Fibroblast of villous mesenchyme (primary cell): ENCODE measurements at places on chromosomes 1 and 21. TPM values are rescaled to one million over a fixed set of nuclear protein-coding genes. Genes with fewer than 3 reads are reported as not detected.

The ADAM30 gene
- under 0.01 TPM in 1 of 2 replicates, not detected in the other for total RNA-seq

GRCh38 chr1:6112690-6113005, 67.0 kb downstream of the KCNAB2 start:
- DNase-seq, result no peak

- DNase-seq, result no peak
These were observed 132.9 kb upstream of the BMP8A start for GRCh38 chr1:39358491-39358890.

- peak; percentile 56 for DNase-seq
These were observed 509 bp downstream of the ADAMTS4 start for GRCh38 chr1:161198194-161198896.

DNA sequence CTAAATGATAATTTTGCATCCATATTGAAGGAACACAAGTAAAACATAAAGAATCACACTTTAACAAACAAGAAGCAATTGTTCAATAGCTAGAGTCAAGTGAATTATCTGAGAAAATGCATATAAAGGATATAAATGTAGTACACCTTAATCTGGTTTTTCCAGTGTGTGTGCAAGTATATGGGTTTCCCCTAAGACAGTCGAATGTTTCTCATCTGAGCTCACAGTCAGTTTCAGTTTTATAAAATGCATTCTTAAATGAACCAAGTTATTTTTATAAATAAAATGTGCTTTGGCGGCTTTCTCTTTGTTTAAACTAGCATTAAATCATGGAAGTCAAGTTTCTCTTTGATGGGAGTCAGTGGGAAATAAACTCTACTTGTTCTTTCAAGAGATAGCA, 125.9 kb downstream of the PTPRC start:
- DNase-seq, result no peak

The MROH9 gene
- under 0.01 TPM in 2 replicates for total RNA-seq

DNA sequence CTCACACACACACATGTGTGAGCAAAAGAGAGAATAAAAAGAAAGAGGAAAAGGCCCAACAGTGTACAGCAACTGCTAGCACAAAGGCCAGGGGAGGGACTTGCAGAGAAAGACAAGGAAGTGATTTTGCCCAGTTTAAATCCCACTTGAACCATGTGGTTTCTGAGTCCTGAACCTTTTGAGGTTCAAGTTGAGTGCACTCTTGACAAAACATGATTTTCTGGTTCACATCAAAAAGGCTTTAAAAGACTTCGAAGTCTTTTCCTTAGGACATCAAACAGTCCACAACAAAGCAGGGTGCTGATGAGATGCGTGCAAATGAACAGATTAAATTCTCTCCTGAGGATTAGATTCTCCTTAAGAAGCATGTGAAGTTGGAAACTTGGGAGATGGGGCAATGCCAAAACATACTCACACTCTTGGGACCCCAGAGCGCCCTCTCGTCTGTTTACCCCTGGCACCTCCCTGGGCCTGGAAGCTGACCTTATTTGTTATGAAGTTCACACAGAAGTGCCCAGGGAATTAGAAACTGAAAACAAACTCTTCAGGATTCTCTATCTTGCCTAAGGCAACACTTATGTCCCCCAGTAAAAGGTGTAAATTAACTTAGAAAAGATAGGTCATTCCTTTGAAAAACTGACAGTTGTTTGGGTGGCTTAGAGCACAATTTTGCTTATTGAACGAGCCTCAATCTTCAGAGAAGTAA, 31.5 kb downstream of the RNF220 start:
- no peak for DNase-seq

The TMPRSS2 gene
- not detected in 2 replicates for total RNA-seq

The CREG1 gene
- 22.9 and 34.1 TPM in 2 replicates for total RNA-seq

The DCDC2B gene
- total RNA-seq, result not detected in 2 replicates

The EDN2 gene
- 0.32 TPM in 1 of 2 replicates, not detected in the other for total RNA-seq

- DNase-seq, result no peak
These were observed 134.2 kb downstream of the ROR1 start for GRCh38 chr1:63908016-63908415.

DNA sequence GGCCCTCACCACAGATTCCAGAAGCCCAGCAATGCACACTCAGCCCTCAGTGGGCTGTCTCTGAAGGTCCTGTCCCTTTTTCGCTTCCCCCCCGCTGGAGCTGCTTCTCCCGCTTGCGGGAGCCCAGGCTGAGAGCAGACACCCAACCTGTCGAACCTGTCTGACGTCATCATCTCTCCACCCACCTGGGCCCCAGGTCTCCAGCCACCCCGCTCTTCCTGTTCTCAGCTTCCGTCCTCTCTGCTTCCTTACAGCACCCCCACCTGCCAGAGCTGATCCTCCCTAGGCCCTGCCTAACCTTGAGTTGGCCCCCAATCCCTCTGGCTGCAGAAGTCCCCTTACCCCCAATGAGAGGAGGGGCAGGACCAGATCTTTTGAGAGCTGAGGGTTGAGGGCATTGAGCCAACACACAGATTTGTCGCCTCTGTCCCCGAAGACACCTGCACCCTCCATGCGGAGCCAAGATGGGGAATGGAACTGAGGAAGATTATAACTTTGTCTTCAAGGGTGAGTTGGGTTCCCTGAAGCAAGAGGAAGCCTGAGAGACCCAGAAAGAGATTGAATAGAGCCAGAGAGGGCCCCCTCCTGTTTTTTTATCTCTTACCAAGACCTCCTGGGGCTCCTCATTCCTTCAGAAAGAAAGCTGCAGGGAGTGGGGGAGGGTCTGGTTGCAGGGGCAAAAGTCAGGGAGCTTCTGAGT, at the start of gene RAB25:
TSS of gene RAB25 (plus strand) at position 224 of the 700 bp plus-strand sequence. CDS start at position 465, 241 bp downstream.
- no peak for DNase-seq
